ENCODE measurements at places on chromosomes 16 and 17.

- no peak for DNase-seq
Measured at GRCh38 chr17:72950242-72950931, 142.1 kb downstream of the SLC39A11 start.

GRCh38 chr17:72342627-72343527 is 222.1 kb downstream of the SOX9 start:
- no peak for DNase-seq

GRCh38 chr16:17414421-17414820 is 56.3 kb downstream of the XYLT1 start:
- no peak for DNase-seq

DNA sequence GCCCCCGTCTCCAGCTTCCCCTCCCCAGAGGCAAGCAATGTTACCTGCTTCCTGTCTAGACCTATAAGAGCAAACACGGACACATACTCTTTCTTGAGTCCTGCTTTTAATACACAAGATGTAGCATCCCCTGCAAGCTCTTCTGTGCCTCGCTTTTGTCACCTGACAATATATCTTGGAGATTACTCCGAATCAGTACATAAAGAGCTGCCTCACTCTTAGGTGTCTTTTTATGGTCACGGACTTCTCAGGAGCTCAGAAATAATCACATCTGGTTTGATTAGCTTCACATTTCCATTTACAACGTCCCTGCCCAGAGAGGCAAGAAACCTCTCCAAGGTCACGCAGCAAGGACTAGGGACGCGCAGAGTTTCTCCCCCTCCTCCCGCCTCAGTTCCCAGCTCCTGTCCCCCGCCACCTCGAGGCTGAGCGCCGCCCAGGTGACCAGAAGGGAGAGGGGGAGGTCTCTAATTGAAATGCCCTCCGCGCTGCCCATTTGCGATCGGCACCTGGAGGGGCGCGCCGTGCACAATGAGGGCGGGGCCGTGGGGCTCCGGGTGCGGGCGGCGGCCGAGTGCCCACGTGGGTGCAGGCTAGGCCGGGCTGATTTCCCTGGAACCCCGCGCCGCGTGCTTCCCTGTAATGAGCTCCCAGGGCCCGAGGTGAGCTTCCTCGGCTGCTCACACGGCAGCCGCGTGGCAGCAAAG is 13.8 kb upstream of the SEZ6 start:
- no peak for DNase-seq

DNA sequence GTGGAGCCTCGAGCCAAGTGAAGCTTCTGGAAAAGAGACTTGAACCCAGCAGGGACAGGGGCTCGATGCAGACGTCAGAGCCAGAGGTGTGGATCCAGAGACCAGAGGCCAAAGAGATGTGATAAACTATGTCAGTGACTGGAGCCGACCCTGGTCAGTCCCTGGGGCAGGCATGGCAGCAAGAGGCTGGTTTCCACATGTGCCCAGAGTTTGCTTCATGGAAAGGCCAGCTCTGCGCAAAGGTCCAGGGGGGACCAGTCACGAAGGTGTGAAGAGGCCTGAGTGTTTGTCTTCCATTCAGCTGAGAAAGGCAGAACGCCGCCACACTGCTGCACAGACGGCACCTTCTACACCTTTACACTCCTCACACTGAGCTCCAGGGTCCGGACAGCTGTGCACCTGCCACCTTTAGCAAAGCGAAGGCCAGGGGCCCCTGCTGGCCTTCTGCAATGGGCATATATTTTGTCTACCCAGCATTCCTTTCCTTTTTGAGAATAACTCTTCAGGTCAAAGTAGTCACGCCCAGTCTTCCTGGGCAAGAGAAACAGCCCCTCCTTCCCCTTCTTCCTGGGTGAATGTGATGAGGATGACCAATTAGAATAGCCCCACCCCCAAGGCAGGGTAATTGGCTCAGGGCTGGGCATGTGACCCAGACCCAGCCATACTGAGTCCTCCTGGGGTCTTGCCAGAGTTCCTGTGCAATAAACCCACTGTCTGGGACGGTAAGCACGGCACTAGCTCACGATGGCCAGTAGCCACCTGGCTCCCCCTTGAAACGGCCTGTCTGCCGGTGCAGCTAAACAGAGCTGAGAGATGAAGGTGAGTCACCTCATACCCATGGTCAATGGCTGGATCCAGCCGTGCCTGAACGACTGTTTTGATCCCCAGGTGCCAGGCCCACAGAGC is 2.3 kb upstream of the RPH3AL start:
- no peak for DNase-seq

DNA sequence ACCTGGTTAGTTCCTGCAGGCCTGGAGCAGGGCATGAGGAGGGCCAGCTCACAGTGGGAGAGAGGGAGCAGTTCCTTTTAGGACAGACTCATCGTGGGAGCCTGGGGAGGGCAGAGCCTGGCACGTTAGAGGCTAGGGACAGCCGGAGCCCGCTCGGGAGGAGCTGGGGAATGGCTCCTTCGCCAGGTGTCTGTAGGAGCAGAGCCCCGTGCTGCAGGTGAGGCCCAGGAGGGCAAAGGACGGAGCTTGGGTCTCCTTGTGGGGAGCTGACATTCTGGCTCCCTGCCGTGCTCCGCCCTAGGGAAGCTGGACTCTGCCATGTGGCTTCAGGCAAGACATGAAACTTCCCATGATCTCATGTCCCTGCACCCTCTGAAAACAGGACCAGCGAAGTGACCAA is 18.7 kb upstream of the MTSS2 start:
- DNase-seq, result no peak

DNA sequence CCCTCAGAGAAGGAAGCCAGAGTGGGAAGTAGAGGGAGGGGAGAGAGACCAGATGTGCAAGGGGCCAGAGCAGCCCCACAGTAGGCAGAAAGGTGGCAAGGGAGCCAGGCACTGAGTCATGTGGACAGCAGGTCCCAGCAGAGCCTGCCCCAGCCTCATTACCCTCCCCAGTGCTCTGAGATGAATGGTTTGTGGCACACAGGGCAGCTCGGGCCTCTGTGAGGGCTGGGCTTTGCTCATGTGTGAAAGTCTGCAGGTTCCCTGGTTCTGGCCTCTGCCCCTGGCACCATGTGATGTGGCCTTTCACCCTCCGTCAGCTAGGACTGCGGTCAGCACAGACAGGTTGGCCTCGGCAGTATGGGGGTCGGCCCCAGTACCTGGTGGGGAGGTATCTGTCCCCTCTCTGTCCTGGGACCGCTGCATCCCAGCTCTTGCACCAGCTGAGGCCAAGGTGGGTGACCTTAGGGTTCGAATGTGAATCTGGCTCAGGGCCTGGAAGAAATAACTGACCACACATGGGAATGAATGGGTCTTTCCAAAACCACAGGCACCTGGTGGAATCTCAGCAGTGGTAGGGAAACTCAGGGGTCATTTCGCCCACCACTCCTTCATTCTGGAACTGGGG is 8.9 kb downstream of the LRRC75A start:
- no peak for DNase-seq

- no peak for DNase-seq
Measured at GRCh38 chr16:82630219-82630618, 3.5 kb downstream of the CDH13 start.

DNA sequence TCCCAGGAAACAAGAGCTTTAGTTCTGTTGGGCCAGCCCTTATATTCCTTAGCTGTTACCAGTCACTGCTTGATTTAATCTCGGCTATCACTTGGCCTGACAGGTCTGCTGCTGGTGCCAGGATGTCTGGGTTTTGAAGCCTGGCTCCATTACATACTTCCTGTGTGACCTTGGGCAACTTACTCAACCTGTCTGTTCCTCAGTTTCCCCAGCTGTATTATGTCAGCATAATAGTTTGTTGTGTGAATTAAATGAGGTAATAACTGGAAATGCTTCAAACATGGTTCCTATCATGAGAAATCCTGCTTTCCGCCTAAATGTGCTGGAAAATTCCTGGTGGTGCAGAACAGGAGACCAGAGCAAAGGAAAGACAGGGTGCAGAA is 50.6 kb upstream of the STH start:
- DNase-seq, result no peak

DNA sequence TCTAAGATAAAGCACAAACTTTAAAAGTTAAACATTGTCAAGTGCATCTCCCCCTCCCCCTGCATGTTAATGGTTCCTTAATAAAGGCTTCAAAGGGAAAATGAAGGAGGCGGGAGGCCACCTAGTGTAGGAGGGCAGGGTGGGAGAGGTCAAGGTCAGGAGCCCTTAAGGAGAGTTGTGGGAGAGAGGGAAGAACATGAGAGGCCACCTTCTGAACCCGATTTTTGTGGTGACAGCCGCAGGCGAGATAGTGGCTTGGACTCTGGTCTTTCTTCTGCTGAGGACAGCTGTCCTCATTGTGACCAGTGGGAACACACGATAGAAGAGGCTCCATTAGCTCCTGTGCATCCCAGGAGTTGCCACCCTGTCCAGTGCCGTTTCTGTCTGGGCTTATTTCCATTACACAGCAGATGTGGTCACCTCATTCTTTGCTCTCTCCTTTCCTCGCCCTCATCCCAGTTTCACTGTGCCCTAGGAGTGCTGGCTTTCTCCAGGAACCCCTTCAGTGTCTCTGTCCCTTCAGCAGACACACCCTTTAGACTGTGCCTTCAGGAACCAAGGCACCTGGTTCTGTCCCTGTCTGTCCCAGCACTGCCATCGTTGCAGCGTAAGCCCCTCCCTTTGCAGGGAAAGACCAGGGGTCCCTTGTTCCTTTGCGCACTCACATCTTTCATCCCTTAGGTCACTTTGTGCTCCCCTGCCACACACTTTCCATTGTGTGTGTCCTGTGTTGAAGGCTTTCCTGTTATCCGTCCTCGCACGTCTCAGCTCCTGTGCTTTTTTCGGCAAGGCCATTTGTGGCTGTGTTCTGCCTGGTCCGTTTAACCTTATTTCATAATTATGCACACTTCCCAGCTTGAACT is 7.5 kb downstream of the SEC14L1 start:
- DNase-seq, result no peak
